IPS DF 6.9 (cell line): ENCODE measurements at places on chromosomes 1 and 21.

- no peak for DNase-seq
Observed at GRCh38 chr1:182643699-182644098, 39.5 kb upstream of the RGS16 start.

DNA sequence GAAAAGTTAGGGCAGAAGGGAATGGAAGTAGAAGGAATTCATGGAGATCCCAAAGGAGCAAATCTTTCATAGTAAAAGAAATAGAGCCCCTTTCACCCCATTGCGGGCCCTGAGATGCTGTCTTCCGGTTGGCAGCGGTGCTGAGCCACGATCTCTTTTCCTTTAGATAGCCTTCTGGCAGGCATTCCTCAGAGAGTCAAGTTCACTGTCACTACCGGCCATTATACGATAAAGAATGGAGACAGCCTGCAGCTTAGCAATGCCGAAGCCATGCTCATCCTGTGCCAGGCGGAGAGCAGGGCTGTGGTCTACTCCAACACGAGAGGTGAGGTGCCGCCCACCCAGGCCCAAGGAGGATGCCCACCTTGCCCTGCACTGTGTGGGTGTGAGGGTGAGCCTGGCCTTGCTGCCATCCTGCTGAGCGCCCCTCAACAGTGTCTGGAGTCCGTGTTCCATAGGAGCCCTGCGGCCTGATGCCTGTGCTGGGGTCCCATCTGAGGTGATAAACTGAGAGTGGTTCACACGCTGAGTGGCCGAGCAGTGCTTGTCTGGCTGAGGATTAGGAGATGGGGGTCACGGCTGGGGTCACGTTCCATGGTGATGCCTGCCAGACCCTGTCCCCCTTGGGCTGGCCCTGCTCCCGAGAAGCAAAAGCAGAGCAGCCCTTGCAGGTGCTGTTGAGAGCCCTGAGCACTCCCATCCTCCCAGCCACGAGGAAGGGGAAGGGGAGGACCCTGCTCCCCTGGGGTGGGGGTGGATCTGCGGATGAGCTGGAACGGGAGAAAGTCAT lies 20.4 kb upstream of the PWP2 start:
- no peak for DNase-seq

DNA sequence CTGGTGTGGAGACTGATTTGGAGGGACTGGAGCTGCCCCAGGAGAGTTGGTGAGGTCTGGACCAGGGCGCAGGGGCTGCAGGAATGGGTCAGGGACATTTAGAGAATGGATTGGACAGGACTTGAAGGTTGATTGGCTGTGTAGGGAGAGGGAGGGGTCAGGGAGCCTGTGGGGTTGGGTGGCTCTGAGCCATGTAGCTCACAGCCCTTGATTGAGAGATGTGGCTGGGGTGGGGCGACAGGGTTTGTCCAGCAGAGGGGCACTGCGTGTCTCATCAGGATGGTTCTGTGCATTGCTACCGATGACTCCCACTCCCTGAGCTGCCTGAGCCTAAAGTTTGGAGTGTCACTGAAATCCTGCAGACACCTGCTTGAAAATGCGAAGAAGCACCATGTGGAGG lies 12.1 kb downstream of the AZIN2 start:
- DNase-seq = no peak

GRCh38 chr1:228490120-228491078 lies 3.2 kb downstream of the RNF187 start:
- no peak for DNase-seq

DNA sequence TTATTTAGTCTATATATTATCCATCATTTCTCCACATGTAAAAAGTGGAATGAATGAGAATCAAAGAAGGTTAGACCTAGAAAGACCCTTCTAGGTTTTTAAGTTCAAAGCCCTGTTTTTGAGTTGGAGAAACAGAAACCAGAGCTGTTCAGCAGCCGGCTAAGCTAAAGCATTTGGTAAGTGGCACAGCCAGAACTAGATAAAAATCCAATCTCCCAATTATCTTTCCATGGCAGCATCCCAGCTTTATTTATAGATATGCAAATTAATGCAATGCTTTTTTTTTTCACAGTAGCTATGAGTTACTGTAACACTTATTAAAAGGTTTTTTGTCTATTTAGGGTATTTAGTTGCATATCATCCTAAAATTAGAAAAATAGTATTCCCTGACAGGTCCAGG lies 85.1 kb downstream of the NIBAN1 start:
- no peak for DNase-seq

DNA sequence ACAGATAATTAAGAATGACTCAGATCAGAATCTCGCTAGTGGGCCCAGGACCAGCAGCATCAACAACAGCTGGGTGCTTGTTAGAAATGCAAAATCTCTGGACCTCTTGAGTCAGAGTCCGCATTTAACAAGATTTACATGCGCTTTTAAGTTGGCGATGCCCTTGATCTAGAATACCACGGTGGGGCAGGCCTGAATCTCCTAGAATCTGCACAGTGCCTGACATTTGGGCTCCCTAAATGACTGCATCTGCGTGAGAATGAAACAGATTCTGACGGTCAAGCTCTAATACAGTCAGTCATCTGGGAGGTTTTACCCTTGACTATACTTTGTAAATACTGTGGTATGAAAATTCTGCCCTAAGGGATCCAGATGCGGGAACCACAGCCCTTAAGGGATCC lies 17.2 kb upstream of the RAB29 start:
- DNase-seq = no peak

- no peak for DNase-seq
Observed at GRCh38 chr1:55474168-55474786, 259.1 kb upstream of the USP24 start.

- no peak for DNase-seq
Observed at GRCh38 chr1:199182186-199182843, 543.5 kb downstream of the PTPRC start.

GRCh38 chr1:92743221-92743620 lies 41.7 kb downstream of the EVI5 start:
- DNase-seq = no peak

GRCh38 chr1:45589861-45590260 lies 6.0 kb downstream of the NASP start:
- DNase-seq = no peak

GRCh38 chr1:41640141-41640751 lies 155.8 kb upstream of the EDN2 start:
- DNase-seq = no peak

DNA sequence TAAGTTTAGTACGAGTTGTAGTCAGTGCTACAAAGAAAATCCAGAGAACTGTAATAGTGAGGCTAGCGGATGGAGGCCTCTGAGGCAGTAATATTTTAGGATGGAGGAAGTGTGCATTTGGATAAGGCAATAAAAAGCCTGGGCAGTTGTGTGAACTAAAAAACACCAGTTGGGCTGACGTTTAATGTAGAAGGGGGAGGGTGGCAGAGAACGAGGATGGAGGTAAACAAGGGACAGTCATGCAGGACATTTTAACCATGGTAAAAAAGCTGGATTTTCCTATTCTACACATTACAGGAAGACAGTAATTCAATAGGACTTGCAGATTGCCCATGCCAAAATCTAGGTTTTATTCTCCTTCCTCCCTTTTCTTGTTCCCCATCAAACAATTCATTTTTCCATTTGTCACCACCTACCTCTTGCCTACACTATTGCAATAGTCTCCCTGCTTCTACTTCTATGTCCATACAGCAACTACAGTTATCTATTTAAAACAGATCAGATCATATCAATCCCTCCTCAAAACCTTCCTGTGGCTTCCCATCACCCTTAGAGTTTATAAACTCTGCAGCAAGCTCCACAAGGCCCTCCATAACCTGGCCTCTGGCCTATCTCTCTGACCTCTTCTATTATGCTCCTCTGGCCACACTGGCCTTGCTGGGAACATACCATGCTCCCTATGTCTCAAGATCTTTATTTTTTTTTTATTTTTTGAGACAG lies 27.7 kb downstream of the ERO1B start:
- DNase-seq = no peak

DNA sequence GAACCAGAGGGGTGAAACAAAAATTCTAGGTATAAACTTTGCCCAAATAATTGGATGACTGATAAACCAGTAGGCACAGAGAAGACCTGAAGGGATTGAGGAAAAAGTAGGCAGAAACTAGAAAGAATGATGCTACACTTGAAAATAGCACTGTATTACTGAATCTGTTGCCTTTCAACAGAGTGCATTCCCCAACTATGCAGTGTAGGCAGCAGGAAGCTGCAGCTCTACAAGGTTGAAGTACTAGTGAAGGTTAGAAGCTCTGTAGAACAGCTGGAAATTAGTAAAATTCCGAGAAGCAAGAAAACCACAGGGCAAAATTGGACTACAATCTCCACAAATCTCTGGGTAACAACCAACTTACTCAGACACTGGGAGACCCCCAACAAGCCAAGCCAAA lies 27.4 kb downstream of the ZNF644 start:
- DNase-seq = no peak

- DNase-seq = no peak
Observed at GRCh38 chr1:234239936-234240335, 133.3 kb upstream of the COA6 start.

DNA sequence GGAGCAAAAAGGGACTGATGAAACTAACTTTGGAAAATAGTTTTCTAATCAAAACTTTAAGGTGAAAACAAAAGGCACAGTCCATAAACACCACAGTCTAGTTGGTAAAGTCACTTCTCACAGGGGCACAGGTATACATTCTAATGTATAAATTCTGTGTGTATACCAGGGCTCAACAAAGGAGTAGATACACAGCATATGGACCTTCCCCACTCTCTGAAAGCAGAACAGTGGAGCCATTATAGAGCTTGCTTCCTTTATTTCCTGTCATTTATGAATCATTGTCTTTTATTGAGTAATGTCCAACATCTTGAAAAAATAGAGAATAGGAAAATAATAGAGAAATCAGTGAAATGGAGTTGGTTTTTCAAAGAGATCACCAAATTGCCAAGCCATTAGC lies 746.5 kb upstream of the CHRM3 start:
- no peak for DNase-seq

DNA sequence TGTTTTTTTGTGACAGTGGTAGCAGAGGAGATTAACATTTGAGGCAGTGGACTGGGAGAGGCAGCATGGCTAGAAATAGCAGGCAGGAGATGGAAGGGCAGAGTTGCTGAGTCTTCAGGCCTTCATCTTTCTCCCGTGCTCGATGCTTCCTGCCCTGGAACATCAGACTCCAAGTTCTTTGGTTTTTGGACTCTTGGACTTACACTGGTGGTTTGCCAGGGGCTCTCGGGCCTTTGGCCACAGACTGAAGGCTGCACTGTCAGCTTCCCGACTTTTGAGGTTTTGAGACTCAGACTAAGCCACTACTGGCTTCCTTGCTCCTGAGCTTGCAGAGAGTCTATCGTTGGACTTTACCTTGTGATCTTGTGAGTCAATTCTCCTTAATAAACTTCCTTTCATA lies 24.2 kb upstream of the LEFTY2 start:
- DNase-seq = no peak

- no peak for DNase-seq
Observed at GRCh38 chr1:61979729-61980128, 214.9 kb upstream of the L1TD1 start.

GRCh38 chr1:52238887-52239707 lies 97.2 kb downstream of the ZFYVE9 start:
- no peak for DNase-seq

GRCh38 chr1:155967341-155968050 lies 10.9 kb downstream of the ARHGEF2 start:
- DNase-seq = no peak

DNA sequence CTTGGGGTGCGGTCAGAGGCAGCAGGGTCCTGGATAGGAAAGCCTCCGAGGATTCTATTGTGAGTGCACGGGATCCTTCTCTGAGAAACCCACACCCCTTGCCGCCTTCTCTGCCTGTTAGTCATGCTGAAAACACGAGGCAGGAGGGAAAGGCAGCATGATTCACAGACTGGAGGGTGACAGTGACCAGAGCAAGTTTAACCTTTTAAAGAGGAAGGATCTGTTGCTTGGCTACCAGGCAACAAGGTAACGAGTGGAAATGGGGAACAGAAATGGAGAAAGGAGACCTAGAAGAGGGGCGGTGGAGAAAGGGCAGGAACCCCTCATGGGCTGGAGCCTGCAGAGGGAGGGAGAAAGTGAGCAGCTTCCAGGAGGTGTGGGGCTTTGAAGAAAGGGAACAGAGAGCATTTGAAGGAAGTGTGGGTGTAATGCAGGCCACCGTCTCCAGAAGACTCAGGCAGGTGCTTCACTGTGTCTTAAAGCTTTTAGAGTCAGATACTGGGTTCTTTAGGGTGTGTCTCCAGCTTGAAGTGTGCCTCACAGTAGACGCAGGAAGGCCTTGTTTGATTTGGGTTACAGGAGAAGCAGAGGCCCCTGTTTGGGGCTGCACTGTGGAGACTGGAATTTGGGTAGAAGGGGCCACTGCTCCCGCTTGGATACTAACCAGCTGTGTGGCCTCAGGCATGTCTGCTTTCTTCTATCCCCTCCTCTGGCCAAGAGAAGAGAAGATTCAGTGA lies 19.1 kb downstream of the OPTC start:
- DNase-seq = no peak

DNA sequence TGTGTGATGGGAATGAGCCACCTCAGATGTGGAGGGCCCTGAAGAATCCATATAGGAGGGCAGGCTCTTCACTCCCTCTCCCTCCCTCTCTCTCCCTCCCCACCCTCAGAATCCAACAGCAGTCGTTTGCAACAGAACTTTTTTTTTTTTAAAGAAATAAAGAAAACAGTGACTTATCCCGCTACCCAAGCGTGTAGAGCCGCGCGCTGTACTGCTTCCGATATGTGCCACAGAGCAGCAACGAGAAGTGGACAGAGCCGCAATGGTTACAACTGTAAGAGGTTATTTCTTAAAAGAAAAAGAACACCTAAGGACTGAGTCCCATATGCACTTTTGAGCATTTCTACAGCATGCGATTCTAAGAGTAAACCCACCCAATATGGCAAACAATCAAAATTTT lies 7.4 kb upstream of the NADK start:
- DNase-seq = no peak

DNA sequence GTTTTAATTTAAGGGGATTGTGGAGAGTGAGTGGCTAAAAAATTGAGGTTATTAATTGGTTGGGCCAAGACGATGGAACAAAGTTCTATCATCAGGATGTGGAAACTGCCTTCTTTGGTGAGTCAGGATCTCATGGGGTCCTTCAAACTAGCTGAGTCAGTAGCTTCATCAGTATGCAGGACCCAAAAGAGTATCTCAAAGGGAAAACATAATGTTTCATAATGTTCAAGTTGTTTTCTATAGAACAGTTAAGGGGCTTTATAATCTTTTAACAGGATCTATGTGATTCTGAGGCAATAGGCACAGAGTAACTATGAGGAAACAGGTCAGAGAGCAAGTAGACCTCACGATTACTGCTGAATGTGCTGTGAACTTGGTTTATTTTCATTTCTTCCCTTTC lies 3.2 kb upstream of the OLFML2B start:
- DNase-seq = no peak

- no peak for DNase-seq
Observed at GRCh38 chr21:38965910-38966504, 160.3 kb downstream of the ETS2 start.

DNA sequence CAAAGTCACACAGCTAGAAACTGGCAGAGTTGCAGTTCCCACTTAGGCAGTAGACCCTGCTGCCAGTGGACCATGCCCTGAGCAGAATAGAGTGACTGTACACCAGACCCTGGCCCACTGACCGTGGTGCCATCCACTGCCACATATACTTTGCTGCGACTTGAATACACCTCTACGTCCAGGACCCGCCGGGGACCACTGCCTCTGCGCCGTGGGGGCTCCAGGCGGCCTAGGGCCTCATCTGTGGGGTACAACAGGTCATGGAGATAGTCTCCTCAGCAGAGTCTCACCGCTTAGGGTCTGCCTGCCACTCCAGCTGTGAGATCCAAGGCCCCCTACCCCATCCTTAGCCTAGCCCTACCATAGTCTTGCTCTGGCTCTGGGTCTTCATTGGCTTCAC lies 1.6 kb downstream of the POMGNT1 start:
- no peak for DNase-seq

GRCh38 chr1:92992054-92992453 lies 30.8 kb upstream of the DIPK1A start:
- DNase-seq = no peak
